Activated CD8-positive, alpha-beta memory T cell treated with anti-CD3 and anti-CD28 coated beads, Interleukin-2, amount 50 U/mL, for 4 hours (primary cell): ENCODE measurements at places on chromosomes 2 and 18.

DNA sequence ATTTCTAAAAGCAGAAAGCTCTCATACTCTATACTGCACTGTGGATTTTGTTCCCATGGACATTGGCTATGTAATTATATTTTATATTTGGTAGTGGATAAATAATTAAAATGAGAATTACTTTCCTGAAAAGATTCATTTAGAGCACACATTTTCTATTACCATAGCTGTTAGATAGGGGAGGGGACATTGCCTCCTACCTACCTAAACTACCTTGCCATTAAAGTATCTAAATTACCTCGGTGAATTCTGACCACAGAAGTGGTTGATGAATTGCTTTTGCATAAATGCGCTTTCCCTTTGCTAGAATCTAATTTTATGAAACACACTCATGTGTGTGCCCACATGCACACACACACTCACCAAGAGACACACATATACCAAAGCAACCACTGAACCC lies 329.1 kb downstream of the MTX2 start:
- no peak for DNase-seq

- peak; percentile 71 for DNase-seq
Observed at GRCh38 chr2:219277703-219278654, 1.2 kb upstream of the DNAJB2 start.

DNA sequence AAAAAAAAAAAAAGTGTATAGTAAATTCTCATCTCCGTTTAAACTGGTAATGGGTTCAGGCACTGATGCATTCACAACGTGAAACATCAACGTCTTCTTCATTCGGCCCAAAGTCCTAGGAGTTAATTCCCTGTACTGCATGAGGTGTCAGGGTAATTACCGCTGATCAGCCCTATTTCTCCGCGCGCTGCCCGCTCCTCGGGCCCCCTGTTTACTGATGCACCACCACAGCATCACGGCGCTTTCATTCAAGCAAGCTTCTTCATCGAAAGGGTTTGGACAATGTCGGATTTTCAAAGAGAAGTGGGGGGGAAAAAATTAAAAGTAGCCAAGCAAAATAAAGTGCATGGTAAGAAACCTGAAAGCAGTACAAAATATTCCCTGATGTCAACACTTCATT lies 352.0 kb upstream of the POU3F3 start:
- no peak for DNase-seq

DNA sequence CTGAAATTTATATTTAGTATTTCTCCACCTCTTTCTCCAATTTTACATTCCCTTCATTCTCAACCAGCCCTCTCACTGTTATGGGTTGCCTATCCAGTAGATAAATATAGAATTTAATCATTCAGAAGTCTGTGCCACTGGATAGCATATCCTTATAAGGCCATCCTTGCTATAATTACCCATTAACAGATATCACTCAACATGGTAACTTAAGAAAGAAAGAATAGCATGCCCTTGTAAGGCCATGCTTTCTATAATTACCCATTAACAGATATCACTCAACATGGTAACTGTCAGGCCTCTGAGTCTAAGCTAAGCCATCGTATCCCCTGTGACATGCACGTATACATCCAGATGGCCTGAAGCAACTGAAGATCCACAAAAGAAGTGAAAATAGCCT lies 1137.4 kb upstream of the FAM98A start:
- no peak for DNase-seq

DNA sequence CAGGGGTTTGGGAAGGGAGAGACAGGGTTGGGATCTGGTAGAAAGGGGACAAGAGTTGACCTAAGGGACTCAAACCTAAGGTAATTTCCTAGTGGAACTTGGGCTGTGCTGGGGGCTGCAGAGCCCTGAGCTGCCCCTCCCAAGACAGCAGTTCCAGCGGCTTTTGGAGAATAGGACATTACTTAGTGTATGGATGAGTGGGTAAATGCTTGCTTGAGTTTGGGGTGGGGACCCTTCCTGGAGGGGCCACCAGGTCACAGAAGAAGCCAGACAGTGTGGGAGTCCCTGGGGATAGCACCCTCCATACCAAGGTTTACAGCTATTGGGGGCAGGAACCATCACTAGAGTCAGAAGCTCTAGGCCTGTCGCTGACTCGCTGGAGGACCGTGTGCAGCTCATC lies 111.5 kb downstream of the CAPN13 start:
- no peak for DNase-seq

- DNase-seq, result peak; percentile 5
Observed at GRCh38 chr2:70981866-70982810, 3.7 kb downstream of the ANKRD53 start.

DNA sequence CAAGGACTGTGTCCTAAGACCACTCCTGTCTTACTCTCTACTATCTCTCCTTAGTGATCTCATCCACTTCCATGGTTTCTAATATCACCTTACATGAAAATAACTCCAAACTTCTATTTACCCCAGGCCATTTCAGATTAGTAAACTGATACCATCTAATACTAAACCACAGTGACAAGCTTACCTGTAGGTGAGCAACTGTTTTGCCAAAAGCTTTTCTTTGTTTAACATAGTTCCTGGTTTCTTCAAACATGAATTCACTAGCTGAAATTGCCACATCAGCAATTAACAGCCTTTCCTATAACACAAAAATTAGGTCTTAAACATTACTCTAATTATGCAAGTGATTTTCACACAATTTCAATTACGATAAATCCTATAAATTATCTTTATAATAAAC lies 22.1 kb downstream of the ACADL start:
- DNase-seq, result no peak

- DNase-seq, result peak; percentile 26
Observed at GRCh38 chr2:191617575-191617974, 60.4 kb upstream of the NABP1 start.

DNA sequence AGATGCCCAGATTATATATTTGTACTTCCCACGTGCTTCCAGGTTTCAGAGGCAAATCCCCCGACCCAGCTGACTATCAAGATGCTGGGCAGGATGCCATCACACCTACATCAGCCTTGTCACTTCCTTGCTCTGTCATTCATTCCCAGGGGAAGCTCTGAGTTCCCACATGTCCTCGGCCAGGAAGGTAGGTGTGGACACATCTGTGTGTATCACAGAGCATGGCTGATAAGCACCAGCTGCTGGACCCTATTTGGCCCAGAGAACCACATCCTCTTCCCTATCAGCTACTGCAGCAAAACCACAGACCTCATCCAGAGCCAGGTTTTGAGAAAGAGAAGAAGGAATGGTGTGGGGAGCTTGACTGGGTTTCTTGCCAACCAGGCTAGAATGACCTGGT lies 31.9 kb upstream of the ITGA6 start:
- no peak for DNase-seq

DNA sequence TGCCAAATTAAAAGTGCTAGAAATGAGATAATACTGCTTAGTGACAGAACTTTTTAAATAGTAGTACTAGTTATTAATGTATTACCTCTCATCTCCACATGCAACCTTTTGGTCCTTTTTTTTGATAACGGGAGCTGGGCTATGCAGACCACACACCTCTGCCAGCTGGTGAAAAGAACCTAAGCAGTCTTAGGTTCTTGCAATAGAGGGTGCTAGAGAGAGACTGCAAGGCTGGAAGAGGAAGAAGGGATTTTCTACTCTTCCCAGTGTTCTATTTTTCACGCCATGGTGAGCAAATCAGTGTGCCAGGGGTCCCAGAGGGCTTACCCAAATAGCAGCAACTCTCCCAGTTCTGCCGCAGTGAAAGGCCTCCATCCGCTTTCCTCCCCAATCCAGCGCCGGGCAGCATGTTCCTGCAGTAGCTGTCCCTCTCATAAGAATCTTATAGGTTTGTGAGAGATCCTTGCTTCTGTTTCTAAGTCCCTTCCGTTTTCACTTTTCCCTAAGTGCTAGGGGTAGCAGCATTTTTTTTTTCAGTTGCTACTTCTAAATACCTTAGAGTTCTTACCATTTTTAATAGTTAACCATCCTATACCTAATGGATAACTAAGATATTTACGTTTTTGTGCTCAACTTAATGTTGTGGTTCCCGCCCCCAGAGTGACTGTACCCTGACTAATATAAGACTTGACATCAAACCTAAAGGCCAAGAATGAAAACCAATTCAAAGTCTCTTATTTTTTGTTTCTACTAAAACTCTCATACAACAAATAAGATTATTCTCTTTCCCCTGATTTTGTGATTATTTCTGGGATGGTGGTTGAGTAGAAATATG lies 69.4 kb upstream of the UBE2E3 start:
- no peak for DNase-seq

DNA sequence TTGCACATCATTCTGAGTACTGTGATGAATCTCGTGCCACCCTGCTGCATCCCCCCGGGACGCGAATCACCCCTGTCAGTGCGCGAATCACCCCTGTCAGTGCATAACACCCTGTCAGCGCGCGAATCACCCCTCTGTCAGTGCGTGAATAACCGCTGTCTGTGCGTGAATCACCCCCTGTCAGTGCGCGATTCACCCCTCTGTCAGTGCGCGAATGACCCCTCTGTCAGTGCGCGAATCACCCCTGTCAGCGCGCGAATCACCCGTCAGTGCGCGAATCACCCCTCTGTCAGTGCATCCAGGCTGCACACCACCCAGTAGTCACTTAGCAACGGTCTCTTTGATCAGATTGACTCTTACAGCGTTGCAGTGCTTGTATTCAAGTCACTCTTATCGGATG lies 134.4 kb upstream of the TPO start:
- no peak for DNase-seq

DNA sequence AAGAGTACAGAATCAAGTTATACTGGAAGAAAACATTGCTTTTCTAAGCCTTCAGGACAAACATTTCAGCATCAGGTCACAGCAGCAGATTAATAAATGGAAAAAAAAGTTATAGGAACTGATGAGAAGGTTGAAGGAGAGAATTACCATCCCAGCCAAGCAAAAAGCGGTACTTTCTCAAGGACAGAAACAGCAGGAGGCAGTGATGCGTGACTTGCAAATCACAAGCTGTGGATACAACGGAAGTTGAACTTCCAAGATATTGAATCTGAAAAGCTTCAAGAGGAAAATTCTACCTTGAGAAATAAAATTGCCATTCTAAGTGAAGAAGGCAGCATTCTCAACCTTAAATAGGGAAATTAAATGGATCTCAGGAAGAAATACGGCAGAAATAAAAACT lies 18.5 kb upstream of the SERPINB12 start:
- no peak for DNase-seq

GRCh38 chr18:70653671-70654070 lies 364.8 kb downstream of the SOCS6 start:
- no peak for DNase-seq

DNA sequence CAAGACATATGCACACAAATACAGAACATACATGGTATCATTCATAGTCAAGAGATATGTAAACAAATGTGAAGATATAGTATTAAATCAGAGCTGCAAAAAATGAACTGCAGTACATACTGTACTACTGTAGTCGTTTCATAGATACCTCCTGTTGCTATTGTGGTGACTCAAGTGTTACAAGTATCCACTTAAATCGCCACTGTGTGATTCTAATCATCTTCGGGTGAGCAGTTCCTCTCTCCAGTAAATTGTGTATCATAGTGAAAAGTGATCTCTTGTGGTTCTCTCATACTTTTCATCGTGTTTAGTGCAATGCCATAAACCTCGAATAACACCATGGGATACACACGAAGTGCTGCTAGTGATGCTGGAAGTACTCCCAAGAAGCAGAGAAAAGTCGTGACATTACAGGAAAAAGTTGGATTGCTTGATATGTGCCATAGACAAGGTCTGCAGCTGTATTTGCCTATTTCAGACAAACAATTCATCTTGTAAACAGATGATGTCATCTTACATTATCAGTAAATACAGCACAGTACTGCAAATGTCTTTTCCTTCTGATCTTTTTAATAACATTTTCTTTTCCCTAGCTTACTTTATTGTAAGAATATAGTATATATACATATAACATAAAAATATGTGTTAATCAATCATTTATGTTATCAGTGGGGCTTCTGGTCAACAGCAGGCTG lies 222.2 kb downstream of the BCL11A start:
- DNase-seq, result no peak

- DNase-seq, result no peak
Observed at GRCh38 chr2:159497256-159497655, 119.1 kb downstream of the BAZ2B start.

- no peak for DNase-seq
Observed at GRCh38 chr18:616380-616995, 19.7 kb downstream of the CLUL1 start.

DNA sequence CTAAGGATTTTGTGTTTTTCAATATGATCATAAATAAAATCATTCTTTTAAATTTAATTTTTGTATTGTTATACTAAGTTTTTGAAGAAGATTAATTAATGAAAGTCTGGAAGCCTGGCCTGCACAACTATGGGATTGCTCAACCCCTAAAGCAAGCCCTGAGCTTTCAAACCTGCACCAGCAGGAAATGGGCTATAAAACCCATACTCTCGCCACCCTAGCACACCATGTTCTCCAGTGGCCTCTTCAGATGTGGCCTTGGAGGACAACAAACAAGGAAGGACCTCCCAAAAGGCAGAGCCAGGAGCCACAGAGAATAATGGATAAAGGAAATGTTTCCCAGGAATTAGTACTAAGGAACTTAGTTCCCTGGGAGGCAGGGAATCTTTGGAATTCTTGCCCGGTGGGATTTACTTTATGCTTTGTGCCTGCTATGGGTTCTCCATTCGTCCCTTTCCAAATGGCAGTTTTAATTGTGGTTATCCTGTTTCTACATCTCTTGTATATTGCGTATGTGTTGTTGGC lies 212.5 kb downstream of the ZFP36L2 start:
- no peak for DNase-seq
